Stimulated activated CD4-positive, alpha-beta T cell treated with anti-CD3 and anti-CD28 coated beads, Interleukin-1b, Interleukin-23, amount 100 ng/mL, for 48 hours (primary cell): ENCODE measurements at places on chromosomes 11 and 22.

GRCh38 chr11:31019786-31020185 is 349.8 kb downstream of the DCDC1 start:
- no peak for DNase-seq

DNA sequence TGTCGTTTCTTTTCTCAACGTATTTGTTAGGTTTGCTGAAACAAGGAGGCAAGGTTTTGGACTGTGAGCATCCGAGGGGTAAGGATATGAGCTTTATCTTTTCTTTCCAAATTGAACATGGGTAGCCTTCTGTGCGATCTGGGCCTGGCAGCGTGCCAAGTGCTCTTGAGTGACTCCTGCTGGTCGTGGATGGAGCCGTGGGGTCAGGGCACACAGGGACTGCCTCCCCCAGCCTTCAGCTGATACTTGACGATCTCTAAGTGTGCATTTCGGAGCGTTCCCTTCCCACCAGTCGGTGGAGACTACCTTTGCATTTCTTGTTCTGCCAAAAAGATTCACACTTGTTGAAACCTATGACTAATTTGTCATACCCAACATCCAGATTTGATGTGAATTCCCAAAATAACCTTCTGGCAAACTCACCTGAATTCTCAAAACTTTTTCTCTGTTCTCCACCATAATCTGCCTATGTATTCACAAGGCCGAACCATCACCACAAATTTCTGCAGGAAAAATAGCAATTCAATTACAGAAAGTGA is 40.1 kb upstream of the CLMP start:
- peak; percentile 60 for DNase-seq

GRCh38 chr11:127890030-127890615 is 697.2 kb downstream of the ETS1 start:
- DNase-seq: no peak

DNA sequence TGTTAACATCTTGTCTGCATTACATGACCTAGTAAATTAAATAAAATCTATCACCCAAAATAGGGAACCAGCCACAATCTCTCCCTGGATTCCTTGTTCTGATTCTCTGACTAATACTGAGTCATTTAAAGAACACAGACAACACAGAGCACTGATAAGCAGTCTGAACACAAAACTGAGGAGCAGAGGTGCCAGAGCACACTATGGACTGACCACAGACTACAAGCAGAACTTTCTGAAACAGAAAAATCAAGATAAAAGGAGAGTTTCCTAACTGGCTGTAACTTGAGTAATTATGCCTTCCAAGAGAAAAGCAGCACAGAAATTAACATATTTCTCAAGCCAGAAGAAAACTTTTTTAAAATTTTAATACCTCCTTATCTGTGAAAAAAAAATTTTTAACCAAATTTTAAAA is 128.8 kb downstream of the SGSM3 start:
- DNase-seq: no peak

DNA sequence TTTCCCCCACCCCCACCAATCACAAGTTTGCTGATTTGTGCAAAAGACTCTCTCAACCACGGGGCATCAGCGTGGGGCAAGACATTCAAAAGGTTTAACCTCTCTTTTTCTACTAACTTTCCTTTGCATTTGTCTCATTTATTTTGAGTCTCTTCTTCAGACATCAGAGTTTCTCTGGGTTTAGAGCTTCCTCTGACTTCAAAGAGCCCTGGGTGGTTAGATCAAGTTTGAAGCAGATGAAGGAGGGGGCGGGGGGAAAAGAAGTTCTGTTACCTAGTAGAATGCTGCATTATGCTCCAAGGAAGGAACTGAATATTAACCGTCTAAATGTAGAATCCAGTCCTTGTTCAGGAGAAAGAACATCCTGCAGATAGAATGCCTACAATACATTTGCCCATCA is 24.5 kb downstream of the GAS2 start:
- DNase-seq: no peak

DNA sequence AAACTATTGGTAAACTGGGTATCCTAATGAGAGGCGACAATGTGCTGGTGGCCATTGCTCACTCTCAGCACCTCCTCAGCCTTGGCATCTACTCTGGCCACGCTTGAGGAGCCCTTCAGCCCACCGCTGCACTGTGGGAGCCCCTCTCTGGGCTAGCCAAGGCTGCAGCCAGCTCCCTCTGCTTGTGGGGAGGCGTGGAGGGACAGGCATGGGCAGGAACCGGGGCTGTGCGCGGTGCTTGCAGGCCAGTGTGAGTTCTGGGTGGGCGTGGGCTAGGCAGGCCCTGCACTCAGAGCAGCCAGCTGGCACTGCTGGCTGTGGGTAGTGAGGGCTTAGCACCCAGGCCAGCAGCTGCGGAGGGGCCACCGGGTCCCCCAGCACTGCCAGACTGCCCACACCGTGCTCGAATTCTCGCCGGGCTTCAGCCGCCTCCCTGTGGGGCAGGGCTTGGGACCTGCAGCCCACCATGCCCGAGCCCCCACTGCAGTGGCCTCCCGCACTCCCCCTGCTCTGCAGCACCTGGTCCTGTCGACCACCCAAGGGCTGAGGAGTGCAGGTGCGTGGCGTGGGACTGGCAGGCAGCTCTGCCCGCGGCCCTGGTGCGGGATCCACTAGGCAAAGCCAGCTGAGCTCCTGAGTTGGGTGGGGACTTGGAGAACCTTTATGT is 575.9 kb upstream of the ANO3 start:
- no peak for DNase-seq

GRCh38 chr11:87840786-87841185 is 334.5 kb downstream of the RAB38 start:
- DNase-seq: no peak

DNA sequence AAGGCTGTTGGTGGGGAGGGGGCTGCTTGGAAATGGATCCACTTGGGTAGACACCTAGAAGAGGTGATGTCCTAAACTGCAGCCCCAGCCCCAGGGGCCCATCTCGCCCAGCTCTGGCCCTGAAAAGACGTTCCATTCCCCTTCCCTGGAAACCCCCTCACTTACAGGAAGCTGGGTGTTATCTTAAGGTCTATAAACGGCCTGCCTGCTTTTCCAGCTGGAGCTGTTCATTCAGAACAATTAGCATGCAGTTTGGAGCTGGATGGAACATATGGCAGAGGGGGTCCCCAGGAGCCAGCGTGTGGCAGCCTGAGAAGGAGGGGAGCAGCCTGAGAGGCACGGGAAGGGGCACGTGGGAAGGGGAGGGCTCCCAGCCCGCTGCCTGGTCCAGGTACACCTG is 139.6 kb downstream of the PKNOX2 start:
- DNase-seq: no peak
